ENCODE measurements at places on chromosomes 1 and 21. TPM values are rescaled to one million over a fixed set of nuclear protein-coding genes. Genes with fewer than 3 reads are reported as not detected.

DNA sequence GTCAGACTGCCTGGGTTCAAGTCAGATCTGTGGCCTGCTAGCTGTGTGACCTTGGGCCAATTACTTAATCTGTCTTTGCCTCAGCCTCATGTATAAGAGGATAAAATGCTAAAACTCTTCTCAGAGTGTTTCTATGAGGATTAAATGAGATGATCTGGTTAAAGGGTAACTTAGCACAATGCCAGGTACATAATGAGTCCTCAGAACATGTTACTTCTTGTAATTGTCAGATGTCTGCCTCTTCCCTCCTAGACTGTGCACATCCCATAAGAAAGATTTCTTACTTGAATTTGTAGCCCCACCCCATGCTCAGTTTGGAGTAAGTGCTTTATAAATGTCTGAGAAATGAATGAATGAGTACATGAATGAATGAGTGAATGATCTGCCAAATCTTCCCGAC is 34.6 kb upstream of the HIVEP3 start:
- no peak for DNase-seq

DNA sequence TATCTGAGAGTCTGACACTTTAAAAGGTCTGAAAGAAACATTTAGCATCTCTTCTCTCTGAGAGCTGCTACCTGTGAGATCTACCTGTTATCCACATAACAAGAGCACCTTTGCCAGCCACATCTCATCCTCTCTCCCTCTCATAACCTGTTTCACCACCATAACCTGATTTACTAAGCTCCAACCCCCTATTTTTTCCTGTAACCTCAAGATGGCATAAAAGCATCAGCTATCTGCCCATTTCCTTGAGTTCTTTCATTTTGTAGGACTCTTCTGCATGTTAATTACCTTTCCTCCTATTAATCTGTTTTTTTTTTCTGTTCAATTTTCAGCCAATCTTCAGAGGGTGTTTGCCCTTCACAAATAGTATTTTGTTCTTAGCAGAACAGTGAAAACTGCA is 136.5 kb upstream of the KCNK1 start:
- no peak for DNase-seq

- DNase-seq = no peak
Measured at GRCh38 chr1:8889925-8890785, 11.7 kb upstream of the ENO1 start.

DNA sequence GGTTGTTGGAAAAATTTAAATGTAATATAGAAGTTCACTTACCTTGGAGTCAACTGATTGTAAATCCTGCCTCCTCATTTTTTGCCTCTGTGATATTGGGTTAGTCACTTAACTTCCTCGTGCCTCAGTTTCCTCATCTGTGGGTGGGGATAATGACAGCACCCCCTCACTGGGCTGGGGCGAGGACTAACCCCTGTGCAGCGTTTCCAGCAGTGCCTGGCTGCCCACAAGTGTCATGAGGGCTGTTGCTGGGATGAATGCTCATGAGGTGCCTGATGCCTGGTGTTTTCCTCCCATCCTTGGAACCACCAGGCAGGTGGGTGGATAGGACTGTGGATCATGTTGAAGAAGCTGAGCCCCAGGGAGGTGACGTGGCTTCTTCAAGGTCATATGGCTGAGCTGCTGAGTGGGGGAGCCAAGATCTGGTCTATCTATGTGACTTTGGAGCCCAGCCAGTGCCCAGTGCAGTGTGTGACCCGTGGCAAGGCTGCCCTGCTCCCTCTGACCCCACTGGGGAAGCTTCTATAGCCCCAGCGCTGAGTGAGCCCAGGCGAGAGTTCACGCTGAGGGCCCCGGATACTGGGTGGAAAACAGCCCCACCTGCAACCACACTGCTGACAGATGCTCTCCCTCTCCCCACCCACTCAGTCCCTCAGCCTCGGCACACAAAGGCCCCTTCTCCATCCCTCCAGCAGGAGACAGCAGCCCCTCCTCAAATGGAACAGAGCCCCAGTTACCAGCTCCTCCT is 446.0 kb downstream of the PTPRU start:
- no peak for DNase-seq

DNA sequence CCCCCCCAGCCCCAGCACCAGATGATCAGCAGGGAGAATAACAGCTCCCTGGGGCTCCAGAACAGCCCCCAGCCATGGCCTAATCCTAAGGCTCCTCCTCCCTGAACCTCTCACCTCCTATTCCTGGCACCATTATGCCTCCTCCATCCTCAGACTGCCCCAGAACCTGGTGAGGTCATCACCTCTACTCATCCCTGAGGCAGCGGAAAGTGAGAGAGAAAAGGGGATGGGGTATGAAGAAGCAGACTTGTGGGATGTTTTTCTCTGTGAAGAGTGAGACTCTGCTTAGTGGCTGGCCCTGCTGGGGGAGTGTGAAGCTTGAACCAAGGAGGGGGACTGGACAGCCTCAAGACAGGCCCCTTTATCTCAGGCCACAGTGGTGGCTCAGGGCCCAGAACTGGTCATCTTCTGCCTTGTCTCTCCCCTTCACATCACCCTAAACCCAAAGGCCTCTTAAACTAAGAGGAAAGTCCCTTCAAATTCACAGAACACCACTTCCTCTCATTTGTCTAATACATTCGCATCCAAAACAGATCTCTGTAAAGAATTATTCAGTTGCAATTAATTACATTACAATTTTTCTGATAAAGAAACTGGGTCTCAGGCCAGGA is 2.2 kb upstream of the PPM1J start:
- DNase-seq = no peak

DNA sequence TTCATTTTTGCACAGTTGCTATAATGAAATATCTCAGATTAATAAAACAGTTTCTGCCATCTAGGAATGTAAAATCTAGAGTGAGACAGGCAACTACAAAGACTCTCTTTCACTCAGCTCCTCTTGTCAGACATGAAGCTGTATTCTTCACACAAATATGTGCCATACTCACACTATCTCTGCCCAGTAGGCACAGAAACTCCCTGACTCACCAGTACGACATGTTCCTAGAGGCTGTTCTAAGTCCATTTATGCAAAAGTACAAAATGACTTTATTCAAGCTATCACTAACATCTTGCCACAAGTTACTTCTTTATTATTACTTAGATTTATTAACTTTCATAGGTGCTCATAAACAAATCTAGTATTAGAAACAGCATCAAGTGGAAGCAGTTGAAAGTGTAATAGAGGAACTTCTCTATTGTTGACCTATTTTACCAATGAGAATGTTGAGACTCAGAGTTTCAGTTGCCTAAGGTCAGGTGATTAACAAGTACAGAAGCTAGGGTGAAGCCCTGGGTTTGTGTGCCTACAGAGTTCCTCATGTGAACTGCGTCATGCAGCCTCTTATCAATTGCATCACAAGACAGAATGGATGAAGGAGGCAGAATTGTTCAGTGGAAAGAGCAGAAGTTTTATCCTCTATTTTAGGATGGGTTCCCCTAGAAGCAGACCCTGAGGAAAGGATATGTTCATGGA is 98.9 kb downstream of the RGS2 start:
- no peak for DNase-seq

DNA sequence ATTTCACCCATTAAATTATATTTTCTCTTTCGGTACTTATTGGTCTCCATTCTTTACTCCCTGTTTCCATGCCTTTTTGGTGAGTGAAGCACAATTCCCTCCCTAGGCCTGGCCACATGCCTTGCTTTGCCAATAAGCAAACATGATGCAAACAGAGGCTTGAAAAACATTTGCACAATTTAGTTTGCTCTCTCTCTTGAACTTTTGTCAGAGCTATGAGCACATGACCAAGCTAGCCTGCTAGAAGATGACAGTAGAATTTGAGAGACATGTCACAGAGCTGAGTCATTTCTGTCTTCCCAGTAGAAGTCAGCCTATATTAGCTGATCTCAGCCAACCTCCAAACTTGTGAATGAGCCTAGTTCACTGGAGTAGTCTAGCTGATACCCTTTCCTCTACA is 24.6 kb downstream of the ANGPTL3 start:
- DNase-seq = no peak

GRCh38 chr1:3226701-3227350 is 157.8 kb downstream of the PRDM16 start:
- DNase-seq = no peak

DNA sequence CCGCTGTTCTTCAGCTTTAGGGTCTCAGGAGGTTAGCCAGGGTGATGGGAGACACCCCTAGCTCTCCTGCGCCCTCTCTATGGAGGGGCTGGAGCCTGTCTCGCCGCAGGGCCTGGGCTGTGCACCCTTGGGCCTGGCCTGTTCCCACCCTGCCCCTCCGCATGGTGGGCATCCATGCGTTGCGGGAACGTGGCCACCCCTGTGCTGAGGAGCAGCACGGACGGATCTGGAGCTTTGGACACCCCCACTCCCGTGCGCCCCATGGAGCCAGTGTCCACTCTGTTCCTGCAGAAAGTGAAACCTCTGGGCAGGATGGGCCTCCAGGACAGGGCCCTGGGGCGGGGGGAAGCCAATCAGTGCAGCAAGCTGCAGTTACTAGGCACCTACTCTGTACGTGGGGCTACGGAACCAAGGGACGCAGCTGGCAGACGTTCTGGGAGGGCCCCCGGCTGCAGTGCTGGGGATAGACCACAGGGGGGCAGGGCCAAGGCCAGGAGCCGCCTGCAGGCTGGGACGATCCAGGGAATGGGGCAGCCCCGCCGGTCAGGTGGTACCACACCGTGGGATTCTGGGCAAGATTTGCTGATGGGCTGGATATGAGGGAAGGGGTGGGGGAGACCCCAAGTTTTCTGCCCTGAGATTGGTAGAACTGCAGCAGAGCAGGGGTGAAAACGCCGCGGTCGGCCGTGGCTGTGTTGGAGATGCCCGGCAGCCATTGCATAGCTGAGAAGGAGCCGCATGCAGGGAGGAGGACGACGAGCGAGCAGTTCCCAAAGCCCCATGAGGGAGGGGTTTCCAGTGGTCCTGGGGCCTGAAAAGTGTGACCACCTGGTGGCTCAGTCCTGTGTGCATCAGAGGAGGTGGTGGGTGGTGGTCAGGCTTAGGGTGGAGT is 43.3 kb downstream of the TP73 start:
- peak; percentile 16 for DNase-seq

DNA sequence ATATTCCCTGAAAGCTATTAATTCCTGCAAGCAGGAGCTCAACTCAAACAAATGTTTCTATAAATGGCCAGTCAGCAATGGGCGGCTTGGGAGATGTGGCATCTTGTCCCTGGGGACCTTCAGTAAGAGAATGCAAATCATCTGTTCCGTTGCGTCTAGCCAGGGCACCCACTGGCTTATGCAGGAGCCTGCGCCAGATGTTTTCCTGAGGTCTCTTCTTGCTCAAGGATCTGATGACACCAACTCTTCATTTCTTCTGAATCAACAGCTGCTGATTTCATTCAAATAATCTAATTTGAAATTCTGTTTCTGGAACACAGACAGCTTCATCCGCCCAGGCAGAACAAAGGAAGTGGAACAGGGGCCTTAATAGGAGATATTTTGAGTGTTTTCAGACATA is 70.0 kb upstream of the AJAP1 start:
- DNase-seq = no peak

DNA sequence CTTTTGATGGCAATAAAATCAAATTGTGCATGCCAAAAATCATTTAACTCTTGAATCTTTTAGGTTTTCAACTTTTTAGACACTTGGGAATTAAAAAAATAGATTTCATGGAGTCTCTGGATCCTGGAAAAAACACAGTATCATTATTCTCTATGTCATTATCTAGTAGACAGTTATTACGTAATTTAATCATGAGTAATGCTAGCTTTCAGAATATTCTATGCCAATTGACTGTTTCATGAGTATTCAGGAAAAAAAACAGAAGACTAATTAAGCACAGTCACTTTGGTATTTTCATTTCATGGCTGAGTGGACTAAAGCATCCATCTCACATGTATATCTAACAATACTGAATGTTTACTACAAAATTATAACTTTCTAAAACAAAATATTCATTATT is 44.0 kb downstream of the ODF2L start:
- DNase-seq = no peak

GRCh38 chr1:95382000-95382786 is 148.2 kb downstream of the RWDD3 start:
- no peak for DNase-seq

DNA sequence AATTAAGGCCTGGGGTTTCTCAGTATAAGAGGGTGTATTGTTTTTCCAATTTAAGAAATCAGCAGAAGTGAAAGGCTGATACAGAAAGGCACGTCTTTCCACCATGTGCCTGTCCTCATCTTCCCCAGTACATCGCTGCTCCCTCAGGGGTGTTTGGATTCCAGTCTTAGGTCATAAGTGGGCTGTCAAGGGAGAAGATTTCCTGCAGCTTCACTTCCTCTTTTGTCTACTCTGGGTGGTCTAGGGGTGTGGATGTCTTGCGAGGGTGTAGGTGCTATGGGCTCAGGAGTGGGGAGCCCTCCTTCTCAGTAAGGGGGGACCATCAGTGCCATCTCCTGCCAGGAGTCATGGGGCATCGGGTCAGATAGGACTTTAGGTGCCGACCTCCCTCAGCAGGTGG is 999.8 kb upstream of the NCAM2 start:
- no peak for DNase-seq

DNA sequence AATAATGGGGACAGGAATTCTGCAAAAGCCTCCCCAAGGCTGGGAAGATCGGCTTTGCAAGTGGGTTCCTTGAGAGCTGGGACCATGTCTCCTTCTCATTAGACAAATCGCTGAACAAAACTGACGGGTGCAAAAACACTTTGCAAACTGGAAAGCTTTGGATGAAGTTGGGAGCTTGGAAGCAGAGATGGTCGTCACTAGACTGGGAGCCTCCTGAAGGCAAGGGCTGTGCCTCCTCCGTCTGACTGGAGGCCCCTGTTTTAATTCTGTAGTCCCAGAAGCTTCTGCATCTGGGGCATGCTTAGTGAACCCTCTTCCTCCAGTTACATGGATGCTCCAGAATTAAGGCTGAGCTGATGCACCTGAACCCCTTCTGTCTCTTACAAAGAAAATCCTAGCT is 82.3 kb upstream of the IFFO2 start:
- no peak for DNase-seq

GRCh38 chr1:95012389-95012788 is 60.4 kb downstream of the ALG14 start:
- no peak for DNase-seq

GRCh38 chr1:26404641-26405040 is 6.0 kb upstream of the LIN28A start:
- no peak for DNase-seq

DNA sequence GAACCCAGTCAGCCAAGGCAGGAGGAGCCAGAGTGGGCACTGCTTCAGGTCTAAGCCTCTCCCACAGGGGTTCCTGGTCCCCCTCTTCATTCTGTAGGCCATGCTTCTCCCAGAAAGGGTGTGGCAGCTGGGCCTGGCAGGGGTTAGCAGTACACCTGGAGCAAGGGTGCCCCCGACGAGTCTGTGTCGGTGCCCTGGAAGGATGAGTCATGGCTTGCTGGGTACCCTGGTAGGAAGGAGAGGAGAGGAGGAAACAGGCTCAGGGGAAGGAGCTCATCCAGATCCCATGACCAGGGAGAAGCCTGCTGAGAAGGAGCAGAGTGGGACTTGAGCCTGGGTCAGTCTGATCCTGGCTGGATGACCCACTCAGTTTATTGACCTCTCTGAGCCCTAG is 10.3 kb downstream of the KDF1 start:
- DNase-seq = no peak

- no peak for DNase-seq
Measured at GRCh38 chr1:209552406-209553264, 30.9 kb upstream of the CAMK1G start.

Gene IGSF9
- total RNA-seq = 0.16 TPM

Gene OVAAL
- not detected for total RNA-seq

Gene TMEM269
- total RNA-seq = 0.10 TPM

Gene FCMR
- 24.8 TPM for total RNA-seq

Gene SELENOF
- total RNA-seq = 204 TPM

Gene FCER1G
- total RNA-seq = not detected

Gene RNU5D-1
- not detected for total RNA-seq

Gene GNAT2
- 0.19 TPM for total RNA-seq

Gene KRTAP10-4
- total RNA-seq = not detected

Gene DCST1
- total RNA-seq = not detected

Gene FCRL5
- total RNA-seq = not detected

Gene TPTE
- not detected for total RNA-seq

Gene AUNIP
- 4.6 TPM for total RNA-seq
